ENCODE measurements at places on chromosomes 16 and 17.
A peak's percentile ranks its signal among the peaks of the same experiment; 100 is the strongest.

- no peak overlapping the region for H3K27ac ChIP-seq
- H3K4me1 ChIP-seq, result peaks cover 21% of the 10 kb centered on the region
- H3K36me3 ChIP-seq, result peaks cover 7% of the 10 kb centered on the region
Observed at GRCh38 chr17:79942011-79942405, 93.7 kb downstream of the TBC1D16 start.

DNA sequence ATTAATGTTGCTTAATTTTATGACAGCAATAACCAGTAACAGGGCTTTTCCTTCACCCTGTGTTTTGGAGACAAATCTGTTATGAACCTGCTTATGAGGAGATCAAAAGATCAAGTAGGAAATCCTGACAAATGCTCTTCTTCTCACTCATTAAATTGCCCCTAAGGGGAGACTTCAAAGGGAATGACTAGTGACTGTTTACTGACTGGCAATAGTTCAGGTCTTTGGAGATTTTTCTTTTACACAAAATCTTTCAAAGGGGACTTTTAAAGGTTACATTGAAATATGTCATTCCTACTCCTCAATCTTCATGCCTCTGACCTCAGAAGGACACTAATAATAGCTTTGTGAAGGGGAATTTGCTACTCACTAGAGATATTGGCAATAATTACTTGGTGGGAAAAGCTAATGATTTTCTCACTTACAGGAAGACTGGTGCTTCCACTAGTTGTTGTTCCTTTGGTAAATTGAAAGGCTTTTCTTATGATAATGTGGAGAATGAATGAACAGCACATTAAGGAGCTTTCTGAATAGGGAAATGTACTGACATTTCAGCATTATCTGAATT is 292.9 kb upstream of the CA10 start:
- H3K27me3 ChIP-seq, result no peaks in the 10 kb centered on the region
- no peaks in the 10 kb centered on the region for H3K36me3 ChIP-seq
- no peak overlapping the region for H3K27ac ChIP-seq
- no peak for DNase-seq
- no peaks in the 10 kb centered on the region for H3K4me1 ChIP-seq

DNA sequence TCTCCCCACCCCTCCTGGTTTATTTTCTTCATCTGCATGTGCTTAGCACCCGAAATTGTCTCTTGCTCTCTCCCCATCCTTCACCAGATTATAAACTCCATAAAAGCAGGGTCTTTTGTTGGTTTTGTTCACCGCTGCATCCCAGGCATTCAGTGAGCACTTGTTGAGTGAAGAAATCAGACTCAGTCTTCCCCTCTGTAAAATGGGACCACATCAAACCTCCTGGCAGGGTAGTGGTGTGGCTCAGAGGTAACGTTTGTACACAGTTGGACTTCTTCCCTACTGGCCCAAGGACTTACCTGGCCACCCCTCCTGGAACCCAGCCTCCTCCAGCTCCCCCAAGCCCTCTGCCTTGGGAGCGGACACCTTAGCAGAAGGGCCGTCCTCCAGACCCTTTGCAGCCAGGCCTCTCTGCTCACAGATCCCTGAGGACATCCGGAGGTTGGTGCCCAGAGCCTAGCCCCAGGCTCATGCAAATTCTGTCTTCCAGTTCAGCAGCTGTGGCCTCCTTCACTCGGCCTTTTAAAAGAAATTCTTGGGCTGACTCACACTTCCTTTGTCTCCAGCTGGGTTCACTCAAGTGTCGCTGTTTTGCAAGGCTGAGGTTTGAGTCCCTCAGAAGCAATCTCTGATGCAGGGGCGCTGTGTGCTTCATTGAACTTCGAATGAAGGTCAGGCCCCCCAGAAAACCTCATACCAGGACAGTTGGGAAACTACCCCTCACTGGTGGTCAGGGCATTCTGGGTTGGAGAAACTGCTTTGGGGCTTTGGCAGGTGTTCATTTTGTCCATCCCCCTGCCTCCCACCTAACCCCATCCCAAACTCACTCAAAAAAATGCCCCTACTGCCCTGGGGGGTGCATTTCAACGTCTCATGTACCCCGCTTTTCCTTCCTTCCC is 16.8 kb upstream of the RMI2 start:
- H3K4me1 ChIP-seq, result peaks cover 36% of the 10 kb centered on the region
- H3K27me3 ChIP-seq, result peaks cover 29% of the 10 kb centered on the region
- no peak for DNase-seq
- H3K27ac ChIP-seq, result peak overlapping the region; percentile 70

GRCh38 chr17:50696365-50696879 is 11.3 kb downstream of the ANKRD40 start:
- H3K27me3 ChIP-seq, result no peaks in the 10 kb centered on the region
- H3K4me1 ChIP-seq, result peaks cover 18% of the 10 kb centered on the region
- H3K4me3 ChIP-seq, result no peak overlapping the region
- no peak overlapping the region for H3K27ac ChIP-seq

GRCh38 chr16:88753191-88753590 is 31.8 kb downstream of the PIEZO1 start:
- DNase-seq, result no peak
- H3K36me3 ChIP-seq, result peaks cover 2% of the 10 kb centered on the region
- peak overlapping the region; percentile 51 for H3K27ac ChIP-seq
- no peaks in the 10 kb centered on the region for H3K27me3 ChIP-seq

- H3K27me3 ChIP-seq, result no peaks in the 10 kb centered on the region
- peaks cover 45% of the 10 kb centered on the region for H3K4me1 ChIP-seq
- peak; percentile 68 for DNase-seq
- peak overlapping the region; percentile 94 for H3K27ac ChIP-seq
- peak overlapping the region; percentile 100 for H3K4me3 ChIP-seq
- peaks cover 51% of the 10 kb centered on the region for H3K36me3 ChIP-seq
Observed at GRCh38 chr16:30184096-30184890, 891 bp downstream of the CORO1A start.

DNA sequence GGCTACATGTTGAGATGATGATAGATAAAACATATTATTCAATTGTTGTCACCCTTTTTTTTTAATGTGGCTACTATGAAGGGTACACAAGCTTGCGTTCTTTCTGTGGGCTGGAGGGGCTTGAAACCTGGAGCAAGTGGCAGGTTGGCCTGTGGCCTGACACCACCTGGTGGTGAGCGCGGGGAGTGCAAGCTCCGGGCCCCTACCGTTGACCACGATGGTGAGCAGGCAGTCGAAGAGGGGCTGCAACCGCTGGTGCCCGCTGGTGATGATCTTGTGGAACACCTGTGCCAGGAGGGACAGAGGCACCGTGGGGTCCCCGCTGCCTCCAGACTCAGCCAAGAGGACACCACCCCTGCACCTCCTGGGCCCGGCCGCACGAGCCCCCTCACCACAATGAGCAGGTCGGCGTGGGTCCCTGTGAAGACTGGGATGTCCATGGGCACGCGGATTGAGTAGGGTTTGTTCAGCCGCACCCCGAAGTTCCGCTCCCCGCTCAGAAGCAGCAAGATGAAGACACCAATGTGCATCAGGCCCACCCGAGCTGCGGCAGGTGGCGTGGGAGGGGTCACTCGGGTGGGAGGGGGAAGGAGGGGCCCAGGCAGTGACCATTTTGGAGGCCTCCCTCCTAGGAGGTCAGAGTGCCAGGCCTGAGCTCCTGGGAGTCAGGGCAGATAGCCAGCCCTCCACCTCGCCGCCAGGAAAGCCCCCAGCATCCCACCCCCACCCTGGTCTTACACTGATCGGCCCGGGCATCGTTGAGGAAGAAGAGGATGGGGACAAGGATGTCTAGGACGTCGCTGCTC is 14.4 kb downstream of the HID1 start:
- H3K4me1 ChIP-seq, result peaks cover 11% of the 10 kb centered on the region
- H3K4me3 ChIP-seq, result no peak overlapping the region
- no peaks in the 10 kb centered on the region for H3K36me3 ChIP-seq
- no peaks in the 10 kb centered on the region for H3K27me3 ChIP-seq
- H3K27ac ChIP-seq, result no peak overlapping the region

GRCh38 chr17:3506054-3506453 is 30.3 kb downstream of the ASPA start:
- H3K27me3 ChIP-seq, result peaks cover 36% of the 10 kb centered on the region
- H3K4me1 ChIP-seq, result no peaks in the 10 kb centered on the region
- no peak overlapping the region for H3K4me3 ChIP-seq

GRCh38 chr16:11407047-11407982 is 62.1 kb downstream of the RMI2 start:
- H3K36me3 ChIP-seq, result peaks cover 3% of the 10 kb centered on the region
- H3K4me1 ChIP-seq, result peaks cover 6% of the 10 kb centered on the region
- no peaks in the 10 kb centered on the region for H3K27me3 ChIP-seq
- DNase-seq, result peak; percentile 64
- no peak overlapping the region for H3K4me3 ChIP-seq

- H3K4me3 ChIP-seq, result no peak overlapping the region
- no peaks in the 10 kb centered on the region for H3K27me3 ChIP-seq
- H3K4me1 ChIP-seq, result no peaks in the 10 kb centered on the region
- no peak for DNase-seq
Observed at GRCh38 chr17:1498869-1499268, 6.4 kb upstream of the MYO1C start.

DNA sequence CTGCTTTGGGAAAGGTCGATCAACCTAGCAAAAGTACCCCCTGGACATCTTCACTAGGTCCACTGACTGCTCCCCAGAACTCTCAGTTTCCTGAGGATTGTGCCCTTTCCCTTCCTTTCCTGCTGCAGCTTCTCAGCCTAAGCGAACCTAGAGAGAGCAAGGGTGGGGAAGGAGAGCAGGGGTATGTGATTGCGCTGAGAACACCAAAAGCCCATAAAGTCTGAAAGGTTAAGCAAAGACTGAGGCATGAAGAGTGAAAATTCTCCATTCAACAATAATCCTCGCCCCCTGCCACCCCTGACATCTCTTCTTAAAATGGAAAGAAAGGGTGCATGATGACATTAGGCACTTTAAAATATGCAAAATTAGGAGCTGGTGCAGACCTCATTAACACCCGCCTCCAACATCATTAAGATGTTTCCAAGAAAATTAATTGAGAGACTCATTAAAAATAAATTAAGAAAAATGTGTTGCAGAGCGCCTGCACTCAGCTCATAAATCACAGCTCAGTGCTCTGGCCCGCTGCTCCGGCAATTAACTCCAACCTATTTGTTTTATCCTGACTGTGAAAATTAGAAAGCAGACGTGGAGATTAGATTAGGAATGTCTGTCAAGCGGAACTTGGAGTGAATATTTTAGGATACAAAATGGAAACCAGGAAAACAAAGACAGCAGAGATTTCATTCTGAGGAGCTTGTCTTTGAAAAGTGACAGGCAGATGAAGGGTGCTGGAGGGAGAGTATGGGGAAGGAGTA is 49.1 kb upstream of the PMFBP1 start:
- H3K4me3 ChIP-seq, result no peak overlapping the region
- H3K36me3 ChIP-seq, result no peaks in the 10 kb centered on the region
- DNase-seq, result no peak
- no peak overlapping the region for H3K27ac ChIP-seq
- no peaks in the 10 kb centered on the region for H3K4me1 ChIP-seq

- no peaks in the 10 kb centered on the region for H3K36me3 ChIP-seq
- H3K4me1 ChIP-seq, result no peaks in the 10 kb centered on the region
- no peak overlapping the region for H3K4me3 ChIP-seq
- H3K27me3 ChIP-seq, result peaks cover 8% of the 10 kb centered on the region
- no peak overlapping the region for H3K27ac ChIP-seq
Observed at GRCh38 chr16:15847611-15848175, 9.1 kb downstream of the MYH11 start.

DNA sequence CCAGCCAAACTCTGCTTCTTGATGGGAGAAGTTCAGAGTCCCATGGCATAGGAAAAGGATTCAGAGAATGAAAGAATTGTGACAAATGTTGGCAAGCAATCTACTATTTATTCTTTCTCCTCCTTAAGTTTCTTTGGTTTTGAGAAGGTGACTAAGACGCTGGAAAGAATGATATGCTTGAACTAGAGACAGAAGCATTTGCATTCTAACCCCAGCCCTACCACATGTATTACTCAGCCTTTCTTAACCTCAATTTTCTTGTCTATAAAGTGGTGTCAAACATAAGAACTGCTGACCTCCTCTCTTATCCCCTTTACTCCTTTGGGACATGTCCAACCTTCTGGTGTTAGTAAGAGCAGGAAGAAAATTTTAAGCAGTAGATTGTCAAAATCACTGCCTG is 124.7 kb downstream of the HS3ST2 start:
- no peaks in the 10 kb centered on the region for H3K36me3 ChIP-seq
- DNase-seq, result no peak

GRCh38 chr17:8744086-8744785 is 400 bp downstream of the CCDC42 start:
- H3K4me3 ChIP-seq, result peak overlapping the region; percentile 89
- DNase-seq, result no peak
- H3K27ac ChIP-seq, result peak overlapping the region; percentile 89

DNA sequence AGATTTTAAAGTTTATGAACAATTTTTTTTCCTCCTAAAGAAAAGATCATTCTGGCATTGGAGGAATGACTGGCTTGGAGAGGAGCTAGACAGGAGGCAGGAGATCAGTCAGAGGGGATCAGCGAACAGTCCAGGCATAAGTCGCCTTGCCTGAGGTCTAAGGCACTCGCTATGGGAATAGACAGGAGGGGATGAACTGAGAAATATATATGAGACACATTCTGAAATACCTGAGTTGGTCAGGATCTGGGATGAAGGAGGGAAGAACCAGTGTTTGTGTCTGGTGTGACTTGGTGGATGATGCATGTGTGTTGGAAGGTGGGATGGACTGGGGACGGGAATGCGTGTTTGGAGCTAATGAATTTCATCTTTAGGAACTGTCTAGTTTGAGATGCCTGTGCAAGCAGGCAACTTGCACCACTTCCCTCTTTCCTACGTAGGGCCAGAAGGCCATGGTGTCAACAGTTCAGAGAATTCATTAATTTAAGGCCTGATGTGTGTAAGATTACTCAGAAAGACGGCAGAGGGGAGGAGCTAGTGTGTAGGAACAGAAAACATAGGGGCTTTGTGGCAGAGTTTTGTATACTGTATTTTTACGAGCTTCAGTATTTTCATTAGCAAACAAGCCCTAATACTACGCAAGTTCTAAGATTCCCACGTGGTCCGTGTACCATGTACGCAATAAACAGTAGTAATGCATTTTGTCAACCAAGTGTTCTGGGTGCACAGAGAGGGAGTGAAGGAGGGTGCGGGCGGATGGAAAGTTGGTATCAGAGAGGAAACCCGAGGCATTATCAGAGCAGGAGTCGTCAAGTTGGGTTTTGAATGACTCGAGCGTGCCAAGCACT is 825 bp downstream of the HEATR6 start:
- H3K27ac ChIP-seq, result peak overlapping the region; percentile 88
- peaks cover 19% of the 10 kb centered on the region for H3K36me3 ChIP-seq
- peaks cover 19% of the 10 kb centered on the region for H3K4me1 ChIP-seq
- peak; percentile 12 for DNase-seq
- H3K27me3 ChIP-seq, result no peaks in the 10 kb centered on the region

- peaks cover 3% of the 10 kb centered on the region for H3K36me3 ChIP-seq
- no peak overlapping the region for H3K27ac ChIP-seq
- peaks cover 7% of the 10 kb centered on the region for H3K4me1 ChIP-seq
- DNase-seq, result no peak
Observed at GRCh38 chr17:37505333-37505732, 15.6 kb downstream of the DUSP14 start.
